ENCODE measurements at places on chromosomes 3 and 15.

DNA sequence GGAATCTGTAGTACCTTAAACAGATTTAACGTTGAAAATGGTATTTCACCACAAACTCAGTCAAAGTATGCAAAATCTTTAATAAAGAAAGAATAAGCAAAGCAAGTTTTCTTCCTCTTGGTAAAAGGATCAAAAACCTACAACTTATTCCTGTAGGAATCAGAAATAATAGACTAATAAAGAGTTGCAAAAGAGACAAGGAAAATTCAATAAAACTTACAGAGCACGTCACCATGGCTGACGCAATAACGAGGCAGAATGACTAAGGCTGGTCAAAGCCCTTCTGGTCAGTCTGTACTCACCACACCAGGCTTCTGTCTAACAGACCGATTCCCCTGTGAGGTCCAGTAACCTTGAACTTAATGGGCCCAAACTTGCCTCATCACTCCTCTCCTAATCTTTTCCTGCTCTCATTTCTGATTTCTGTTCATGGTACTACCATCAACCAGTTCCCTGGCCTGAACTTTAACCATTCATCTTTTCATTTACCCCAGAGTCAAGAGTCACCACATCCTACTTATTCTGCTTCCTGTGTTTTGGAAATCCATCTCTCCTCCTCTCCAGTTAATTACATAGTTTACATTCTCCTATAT, 5.0 kb downstream of the MASP1 start:
- no peak for DNase-seq

DNA sequence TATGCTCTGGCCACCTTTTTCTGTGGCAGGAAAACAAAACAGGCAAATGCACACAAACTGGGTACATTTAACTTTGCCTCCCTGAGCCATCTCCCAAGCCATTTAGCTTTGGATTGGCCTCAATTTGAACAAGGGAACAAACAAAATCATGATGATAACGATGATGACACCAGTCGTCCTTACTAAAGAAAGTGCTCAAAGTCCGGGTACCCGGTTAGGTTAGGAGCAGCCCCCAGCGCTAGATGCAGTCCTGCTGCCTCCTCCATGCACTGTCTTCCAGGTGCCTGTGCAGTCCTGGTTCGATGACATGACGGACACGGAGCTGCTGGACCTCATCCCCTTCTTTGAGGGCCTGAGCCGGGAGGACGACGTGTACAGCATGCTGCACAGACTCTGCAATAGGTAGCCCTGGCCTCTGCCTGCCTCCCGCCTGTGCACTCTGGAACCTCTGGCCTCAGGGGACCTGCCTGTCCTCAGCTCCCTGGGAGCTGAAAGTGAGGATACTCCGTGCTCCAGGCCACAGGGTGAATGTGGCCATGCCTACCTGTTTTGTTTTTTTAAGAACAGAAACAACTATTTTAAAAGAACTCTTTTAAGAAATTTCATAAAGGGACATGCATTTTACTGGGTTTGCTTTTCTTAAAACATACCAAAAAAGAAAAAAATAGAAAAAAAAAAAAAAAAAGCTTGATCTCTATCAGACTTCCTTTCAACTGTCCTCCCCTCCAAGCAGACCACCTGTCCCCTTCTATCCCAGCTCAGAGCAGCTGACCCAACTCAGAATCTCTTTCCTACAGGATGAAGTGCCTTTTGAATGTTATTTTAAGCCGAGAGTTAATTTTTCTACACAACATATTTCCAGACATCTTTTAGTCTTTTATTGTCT, 9.9 kb upstream of the VILL start:
- DNase-seq, result no peak

DNA sequence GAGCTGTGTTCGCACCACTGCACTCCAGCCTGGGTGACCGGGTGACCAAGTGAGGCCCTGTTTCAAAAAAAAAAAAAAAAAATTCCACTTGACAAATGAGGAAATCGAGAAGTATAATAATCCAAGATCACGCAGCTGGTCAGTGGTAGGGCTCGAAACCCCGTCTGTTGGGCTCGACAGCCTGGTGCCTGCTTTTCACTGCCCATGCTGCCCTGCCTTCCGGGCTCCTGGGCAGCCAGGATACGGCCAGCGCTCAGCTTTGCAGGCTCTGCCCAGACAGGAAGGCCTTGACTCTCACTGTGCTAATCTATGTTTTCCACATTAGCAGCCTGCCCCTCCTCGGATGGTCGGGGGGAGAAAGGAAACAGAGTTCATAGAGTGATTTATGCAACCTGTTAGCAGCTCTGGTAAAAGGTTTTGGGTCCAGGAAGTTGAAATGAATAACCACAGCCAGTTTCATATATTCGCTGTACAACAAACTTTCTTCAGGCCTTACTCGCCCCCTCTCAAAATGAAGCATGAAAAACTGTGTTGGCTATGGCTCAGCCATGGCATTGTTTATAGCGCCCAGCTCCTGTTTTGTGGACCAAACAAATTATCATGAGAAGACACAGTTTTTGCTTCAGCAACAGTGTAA, 108.8 kb downstream of the XXYLT1 start:
- no peak for DNase-seq

GRCh38 chr15:40333922-40334492, 6.7 kb downstream of the CCDC9B start:
- no peak for DNase-seq

GRCh38 chr3:125161607-125162219, 50.8 kb downstream of the SLC12A8 start:
- no peak for DNase-seq

All from HAP-1 (cell line).